Chondrocyte (in vitro differentiated cells): ENCODE measurements at places on chromosomes 4 and X. TPM values are rescaled to one million over a fixed set of nuclear protein-coding genes. Genes with fewer than 3 reads are reported as not detected.

Gene C1QTNF7
- 0.33 to 1.0 TPM (median 0.53 TPM) in 3 replicates for total RNA-seq

Gene AMBN
- total RNA-seq, result not detected in 3 replicates

Gene ARAP2
- 1.4 to 1.6 TPM (median 1.5 TPM) in 3 replicates for total RNA-seq

Gene BGN
- total RNA-seq, result 1,195 to 2,668 TPM (median 2,632 TPM) in 3 replicates

Gene SFRP2
- 120 to 233 TPM (median 130 TPM) in 3 replicates for total RNA-seq

Gene ZNF275
- total RNA-seq, result 16.9 to 20.2 TPM (median 19.8 TPM) in 3 replicates

Gene IL15
- 0.90 to 4.2 TPM (median 1.3 TPM) in 3 replicates for total RNA-seq

Gene HERC3
- 14.0 to 16.7 TPM (median 16.6 TPM) in 3 replicates for total RNA-seq

Gene ASB5
- total RNA-seq, result 0.90 TPM in 1 of 3 replicates, not detected in the others

Gene RAB33A
- total RNA-seq, result 3.2 to 16.7 TPM (median 16.7 TPM) in 3 replicates

Gene P2RY10
- total RNA-seq, result not detected in 3 replicates

Gene RBM46
- not detected in 3 replicates for total RNA-seq

Gene IGBP1
- 30.7 to 32.9 TPM (median 32.0 TPM) in 3 replicates for total RNA-seq

Gene SATL1
- total RNA-seq, result 0.15 TPM in 1 of 3 replicates, not detected in the others

Gene CD40LG
- total RNA-seq, result not detected in 3 replicates
